Activated T-helper 1 cell treated with Interleukin-2 at 50 U/mL for 16 hours (primary cell): ENCODE measurements at places on chromosomes 1 and 21.
A peak's percentile ranks its signal among the peaks of the same experiment; 100 is the strongest.

DNA sequence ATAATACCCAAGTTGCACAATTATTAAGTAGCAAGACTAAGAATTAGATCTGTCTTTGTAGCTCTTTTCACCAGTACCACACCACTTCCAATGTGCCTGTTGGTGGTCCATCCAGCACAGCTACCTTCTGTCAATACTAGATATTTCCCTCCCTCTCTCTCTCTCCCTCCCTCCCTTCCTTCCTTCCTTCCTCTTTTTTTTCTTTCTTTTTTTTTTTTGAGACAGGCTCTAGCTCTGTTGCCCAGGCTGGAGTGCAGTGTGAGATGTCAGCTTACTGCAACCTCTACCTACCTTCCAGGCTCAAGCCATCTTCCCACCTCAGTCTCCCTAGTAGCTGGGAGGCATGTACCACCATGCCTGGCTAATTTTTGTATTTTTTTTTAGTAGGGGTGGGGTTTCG lies 21.1 kb downstream of the KPNA6 start:
- DNase-seq = no peak

- DNase-seq = no peak
Observed at GRCh38 chr1:59453297-59453968, 156.5 kb downstream of the FGGY start.

DNA sequence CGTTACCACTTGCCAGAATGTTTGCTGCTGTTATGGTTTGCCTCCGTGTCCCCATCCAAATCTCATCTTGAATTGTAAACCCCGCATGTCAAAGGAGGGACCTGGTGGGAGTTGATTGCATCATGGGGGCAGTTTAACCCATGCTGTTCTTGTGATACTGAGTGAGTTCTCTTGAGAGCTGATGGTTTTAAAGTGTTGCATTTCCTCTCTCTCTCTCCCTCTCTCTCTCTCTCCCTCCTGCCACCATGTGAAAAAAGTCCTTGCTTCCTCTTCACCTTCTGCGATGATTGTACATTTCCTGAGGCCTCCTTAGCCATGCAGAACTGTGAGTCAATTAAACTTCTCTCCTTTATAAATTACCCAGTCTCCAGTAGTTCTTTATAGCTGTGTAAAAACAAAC lies 44.4 kb downstream of the CFHR5 start:
- no peak for DNase-seq

- DNase-seq = no peak
Observed at GRCh38 chr1:226560243-226560642, 11.7 kb downstream of the STUM start.

DNA sequence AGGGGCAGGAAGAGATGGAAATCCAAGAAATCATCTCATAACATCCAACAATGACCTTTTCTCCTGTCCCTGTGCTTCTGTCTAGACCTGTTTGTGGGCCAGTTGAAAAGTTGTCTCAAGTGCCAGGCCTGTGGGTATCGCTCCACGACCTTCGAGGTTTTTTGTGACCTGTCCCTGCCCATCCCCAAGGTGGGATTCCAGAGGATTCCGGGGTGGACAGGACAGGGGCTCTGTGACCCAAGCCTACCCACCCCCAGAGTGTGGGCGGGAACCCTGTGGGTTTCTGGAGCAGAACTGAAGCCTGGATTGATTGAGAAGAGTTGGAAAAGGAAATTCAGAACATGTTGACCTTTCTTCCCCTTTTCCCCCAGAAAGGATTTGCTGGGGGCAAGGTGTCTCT lies 2.4 kb upstream of the PPOX start:
- no peak for DNase-seq

DNA sequence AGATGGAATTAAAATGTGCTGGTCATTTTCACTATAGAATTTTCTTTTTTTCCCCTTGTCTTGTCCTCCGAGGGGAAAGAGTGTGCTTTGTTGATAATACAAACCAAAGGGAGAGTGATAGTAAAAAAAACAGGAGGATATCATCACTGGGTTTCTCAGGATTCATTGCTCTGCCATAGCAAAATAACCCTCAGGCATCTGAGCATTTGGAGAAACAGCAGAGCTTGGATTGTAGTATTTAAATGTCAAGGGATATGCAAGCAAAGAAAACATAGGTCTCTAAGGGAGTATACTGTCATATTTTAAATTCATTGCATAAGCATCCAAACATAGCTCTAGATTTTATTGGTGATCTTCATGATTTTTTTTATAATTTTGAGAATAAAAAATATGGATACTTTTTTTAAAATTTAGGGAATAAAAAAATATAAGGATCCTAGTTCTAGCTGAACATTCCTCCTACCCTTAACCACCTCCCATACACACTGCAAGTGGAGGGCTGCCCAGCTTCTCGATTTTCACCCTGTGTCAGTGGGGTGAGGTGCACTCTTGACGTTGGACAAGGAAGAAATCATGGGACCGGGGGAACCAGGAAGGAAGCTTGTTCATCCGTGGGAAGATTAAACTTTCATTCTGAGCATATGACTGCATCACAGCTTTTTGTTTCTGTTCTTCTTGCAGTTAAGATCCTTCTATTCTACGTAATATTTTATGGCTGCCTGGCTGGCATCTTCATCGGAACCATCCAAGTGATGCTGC lies 4.4 kb downstream of the ATP1B1 start:
- no peak for DNase-seq

DNA sequence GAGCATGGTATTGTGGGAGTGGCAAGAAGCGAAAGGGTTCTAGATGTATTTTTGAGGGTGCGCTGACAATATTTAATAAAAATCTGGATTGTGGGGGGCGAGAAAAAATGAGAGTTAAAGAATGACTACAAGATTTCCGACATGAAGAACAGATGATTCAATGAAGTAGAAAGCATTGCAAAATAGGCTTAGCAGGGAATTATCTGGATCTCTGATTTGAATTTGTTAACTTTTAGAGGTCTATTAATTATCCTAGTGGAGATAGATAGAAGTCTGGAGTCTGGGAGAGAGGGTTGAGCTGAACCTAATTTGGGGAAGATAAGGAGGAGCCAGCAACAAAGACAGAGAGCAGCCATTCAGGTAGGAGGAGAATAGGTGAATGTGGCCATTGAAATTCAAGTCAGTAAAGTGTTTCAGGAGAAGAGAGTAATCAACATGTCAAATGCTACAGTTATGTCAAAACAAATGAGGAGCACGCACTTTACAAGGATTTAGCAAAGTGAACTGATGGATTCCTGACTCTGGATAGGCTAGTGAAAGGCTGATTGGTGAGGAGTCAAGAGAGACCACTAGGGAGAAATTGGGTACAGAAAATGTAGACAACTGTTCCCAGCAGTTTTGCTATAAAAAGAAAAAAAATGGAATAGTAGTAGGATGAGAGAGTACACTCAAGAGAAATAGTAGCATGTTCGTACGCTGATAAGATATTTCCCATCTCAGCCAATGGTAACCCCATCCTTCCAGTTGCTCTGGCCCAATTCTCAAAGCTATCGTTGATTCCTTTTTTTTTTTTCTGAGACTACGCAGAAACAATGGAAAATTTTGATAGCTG lies 393.2 kb upstream of the CXADR start:
- DNase-seq = no peak

GRCh38 chr1:200918006-200918405 lies 23.3 kb downstream of the INAVA start:
- no peak for DNase-seq

DNA sequence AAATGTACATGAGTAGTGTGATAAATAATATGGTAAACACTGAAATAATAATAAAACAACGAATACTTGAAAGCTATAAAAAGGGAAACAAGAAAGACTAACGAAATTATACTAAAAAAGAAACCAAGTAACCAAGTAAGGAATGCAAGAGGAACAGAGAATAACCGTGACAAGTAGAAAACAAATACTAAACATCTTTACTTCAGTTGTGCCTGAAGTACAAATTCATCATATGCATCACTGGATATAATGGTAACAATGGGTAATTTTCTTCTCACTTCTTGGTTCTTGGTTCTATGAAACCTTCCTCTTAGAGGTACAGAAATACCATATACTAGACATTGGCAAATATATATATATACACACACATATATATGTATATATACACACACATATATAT lies 1093.6 kb upstream of the B3GALT2 start:
- no peak for DNase-seq

GRCh38 chr1:154418062-154418921 lies 13.1 kb downstream of the IL6R start:
- DNase-seq = no peak

- no peak for DNase-seq
Observed at GRCh38 chr21:15730484-15731242, 881 bp downstream of the USP25 start.

- peak; percentile 63 for DNase-seq
Observed at GRCh38 chr1:32753532-32754316, 51.2 kb upstream of the SYNC start.

- DNase-seq = no peak
Observed at GRCh38 chr1:159921251-159921650, 4.1 kb downstream of the TAGLN2 start.

GRCh38 chr21:42120101-42120902 lies 49.2 kb downstream of the UMODL1 start:
- no peak for DNase-seq

- DNase-seq = no peak
Observed at GRCh38 chr1:74504125-74504932, 8.1 kb downstream of the LRRC53 start.

DNA sequence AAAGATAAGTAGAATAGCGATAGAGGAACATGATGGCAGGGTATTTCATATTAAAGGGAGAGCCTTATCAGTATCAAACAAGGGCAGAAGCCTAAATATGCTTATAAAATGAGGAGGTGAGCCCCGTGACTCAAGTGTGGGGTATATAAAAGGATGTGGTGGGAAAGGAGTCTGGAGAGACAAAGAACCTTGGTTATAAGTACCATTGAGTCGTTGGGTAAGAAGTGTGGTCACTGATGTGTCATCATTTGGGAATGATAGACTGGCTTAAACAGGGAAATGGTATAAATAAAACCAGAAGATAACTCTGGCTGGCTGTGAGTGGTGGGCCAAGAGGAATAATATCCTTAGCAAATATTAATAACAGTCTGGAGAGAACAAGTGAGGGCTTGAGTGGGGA lies 10.9 kb upstream of the CD5L start:
- no peak for DNase-seq
